ENCODE measurements at places on chromosomes 11 and 22.

DNA sequence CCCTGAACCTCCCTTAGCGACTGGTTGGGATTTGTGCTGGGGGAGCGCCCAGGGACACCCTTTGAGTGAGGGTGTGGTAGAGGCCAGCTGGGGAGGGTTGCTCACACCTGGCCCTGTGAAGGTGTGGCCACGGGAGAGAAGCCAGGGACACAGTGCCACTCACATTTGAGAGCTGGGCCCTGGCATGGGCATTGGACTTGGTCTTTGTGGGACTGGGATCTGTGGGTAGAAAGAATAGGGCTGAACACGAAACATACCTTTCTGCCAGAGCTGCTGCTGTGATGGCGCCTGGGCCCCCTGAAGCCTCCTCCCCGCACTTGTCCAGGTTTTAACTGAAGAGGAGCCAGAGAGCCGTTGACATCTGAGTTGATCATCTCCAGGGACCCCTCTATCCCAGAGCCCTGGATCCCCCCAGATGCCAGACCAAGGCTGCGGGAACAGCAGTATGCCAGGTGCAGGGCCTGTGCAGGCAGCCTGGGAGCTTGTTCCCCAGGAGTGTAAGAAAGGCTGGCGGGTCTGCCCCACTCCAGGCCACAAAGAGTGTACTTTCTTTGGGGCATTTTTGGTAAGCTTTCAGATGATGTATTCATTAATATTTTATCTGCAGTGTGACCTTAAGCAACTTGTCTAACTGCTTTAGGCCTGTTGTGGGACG, 284.1 kb downstream of the TBC1D22A start:
- no peak for DNase-seq

- no peak for DNase-seq
Observed at GRCh38 chr11:33988586-33989370, 62.8 kb upstream of the CAPRIN1 start.

DNA sequence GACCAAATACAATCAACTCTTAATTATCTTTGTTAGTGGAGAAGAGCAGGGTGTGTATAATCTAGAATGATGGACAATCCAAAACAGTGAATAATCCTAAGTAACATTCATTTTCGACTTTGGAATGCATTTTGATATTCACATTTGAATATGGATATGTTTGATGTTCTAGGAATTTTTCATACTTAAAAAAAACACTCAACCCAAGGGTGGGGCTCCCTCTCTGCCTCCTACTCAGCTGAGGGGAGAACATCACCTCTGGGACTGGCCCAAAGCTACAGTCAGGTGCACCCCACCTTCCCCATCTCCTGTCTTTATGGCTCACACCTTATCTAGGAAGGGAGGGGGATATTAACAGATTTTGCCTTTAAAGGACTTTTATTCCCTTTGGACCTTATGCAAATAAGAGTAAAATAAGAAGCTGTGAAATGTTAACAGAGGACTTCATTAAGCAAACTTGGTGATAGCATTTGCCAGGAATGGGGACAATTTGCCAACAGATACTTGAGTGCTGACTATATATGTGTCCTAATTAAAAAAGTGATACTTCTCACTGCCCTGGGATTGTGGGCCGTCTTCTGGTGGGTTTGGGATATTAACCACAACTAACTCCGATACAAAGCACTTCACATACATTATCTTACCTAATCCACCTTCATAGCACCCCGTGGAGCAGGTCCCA, 187.0 kb downstream of the ST3GAL4 start:
- peak; percentile 72 for DNase-seq

DNA sequence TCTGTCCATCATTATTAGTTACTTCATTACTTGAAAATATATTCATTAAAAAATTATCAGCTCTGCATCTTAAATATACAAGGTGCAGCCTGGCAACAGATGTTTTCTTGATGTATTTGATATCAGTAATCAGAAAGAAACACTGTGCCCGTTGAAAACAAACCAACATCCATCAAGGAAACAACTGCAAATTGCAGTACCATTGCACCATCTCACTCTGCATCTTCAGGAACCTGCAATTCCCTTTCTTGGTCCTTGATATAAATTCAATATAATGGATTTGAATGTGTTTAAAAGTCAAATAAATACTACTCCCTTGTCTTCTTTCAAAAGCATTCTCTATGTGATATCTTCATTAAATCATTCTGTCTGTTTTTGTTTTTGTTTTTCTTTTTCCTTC, 1131.2 kb downstream of the FAM181B start:
- no peak for DNase-seq

GRCh38 chr11:124736736-124737135, 3.0 kb upstream of the NRGN start:
- DNase-seq: no peak

DNA sequence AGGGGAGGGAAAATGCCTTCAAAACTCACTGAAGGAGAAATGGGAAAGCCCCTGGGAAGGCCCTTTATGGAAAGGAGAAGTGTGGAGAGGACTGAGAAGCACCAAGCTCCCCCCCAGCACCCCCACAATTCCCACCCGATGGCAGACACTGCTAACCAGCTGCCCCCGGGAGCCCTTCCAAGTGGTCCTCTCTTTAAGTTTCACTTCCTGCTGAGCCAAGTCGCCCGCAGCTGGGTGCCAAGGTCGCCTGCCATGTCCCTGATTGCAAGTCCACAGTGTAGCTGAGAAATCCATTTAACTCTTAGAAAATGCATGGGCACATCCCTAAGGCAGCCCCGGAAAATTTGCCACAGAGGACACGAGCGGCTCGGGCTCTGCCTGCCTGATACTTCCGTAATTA, 68.2 kb downstream of the GALNT18 start:
- no peak for DNase-seq

DNA sequence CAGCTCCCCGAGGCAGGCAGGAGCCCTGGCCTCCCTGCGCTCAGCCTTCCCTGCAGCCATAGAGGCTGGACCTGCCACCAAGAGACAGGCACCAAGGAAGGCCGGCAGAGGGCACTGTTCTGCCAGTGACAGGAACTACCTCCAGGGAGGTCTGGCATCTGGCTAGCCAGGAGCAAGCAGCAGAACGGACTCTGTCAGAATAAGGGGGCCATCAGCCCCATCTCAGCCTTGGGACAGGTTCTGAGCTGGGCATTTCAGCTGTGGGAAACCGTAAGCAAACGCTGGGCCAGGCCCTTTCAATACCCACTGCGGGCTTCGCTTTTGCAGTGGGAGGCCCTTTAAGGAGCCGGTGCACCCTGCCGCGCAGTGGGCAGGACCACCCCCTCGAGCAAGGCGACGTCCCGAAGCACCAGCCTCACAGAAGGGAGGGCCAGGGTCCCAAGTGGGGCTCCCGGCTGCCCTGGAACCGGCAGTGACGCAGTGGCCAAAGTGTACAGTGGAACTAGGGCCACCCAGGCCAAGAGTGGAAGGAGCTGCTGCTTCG, 18.2 kb downstream of the IFT27 start:
- DNase-seq: peak; percentile 73

DNA sequence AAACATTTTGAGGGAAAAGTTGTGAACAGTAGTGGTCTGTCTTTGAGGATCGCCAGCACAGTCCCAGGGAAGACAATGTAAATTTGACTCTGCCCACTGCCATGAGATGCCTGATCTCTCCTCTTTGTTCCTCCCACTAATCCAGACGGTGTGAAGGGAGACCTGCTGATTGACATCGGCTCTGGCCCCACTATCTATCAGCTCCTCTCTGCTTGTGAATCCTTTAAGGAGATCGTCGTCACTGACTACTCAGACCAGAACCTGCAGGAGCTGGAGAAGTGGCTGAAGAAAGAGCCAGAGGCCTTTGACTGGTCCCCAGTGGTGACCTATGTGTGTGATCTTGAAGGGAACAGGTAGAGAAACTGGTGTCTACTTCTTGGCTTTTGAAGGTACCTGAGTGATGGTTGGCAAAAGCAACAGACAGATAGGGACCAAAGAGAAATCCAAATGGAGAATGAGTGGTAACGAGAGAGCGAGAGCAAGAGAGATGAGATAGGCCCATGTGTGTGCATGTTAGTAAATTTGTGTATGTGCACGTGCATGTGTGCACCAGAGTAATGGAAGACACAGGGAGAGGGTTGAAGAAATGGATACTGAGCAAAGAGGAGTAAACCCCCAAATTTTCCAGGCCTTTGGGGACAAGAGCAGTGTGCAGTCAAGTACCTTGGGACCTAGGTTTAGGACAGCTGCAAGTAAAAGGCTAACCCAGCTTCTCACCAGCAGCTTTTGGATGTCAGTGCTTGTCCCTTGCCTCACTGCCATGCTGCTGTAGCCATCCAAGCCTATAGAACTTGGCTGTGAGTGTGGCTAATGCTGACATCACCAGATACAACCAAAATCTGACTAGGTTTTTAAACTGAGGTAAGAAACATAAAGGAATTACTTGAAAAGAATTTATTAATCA, 1.9 kb downstream of the NNMT start:
- DNase-seq: peak; percentile 68

GRCh38 chr11:28384418-28384817, 276.2 kb downstream of the METTL15 start:
- DNase-seq: peak; percentile 99

DNA sequence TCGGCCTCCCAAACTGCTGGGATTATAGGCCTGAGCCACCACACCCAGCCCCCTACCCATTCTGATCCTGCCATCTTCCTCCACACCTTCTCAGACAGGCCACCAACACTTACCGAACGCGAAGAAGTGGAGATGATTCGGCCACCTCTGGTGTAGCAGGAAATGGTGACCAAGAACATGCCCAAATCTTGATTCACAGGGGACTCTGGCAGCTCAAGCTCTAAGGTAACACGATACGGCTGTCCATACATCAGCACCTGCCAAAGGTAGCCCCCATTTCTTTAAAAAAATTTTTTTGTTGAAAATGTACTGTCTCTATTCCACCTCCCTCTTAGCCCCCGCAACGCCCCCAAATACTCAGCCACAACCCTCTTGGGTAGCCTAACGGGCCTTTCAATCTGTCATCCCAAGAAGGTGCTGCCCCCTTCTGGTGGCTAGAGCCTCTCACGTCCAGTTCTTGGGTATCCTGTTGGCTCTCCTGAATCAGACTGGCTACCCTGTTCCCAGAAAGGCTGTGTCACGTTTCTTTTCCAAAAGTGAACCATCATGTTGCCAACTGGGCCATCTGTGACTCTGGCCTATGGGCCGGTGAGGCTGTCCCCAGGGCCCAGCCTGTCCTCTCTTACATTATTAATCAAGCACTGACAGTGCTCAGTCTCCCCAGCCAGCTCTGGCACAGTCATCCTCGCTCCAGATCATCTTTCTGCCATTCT, 5.3 kb upstream of the LRRN4CL start:
- DNase-seq: peak; percentile 85

DNA sequence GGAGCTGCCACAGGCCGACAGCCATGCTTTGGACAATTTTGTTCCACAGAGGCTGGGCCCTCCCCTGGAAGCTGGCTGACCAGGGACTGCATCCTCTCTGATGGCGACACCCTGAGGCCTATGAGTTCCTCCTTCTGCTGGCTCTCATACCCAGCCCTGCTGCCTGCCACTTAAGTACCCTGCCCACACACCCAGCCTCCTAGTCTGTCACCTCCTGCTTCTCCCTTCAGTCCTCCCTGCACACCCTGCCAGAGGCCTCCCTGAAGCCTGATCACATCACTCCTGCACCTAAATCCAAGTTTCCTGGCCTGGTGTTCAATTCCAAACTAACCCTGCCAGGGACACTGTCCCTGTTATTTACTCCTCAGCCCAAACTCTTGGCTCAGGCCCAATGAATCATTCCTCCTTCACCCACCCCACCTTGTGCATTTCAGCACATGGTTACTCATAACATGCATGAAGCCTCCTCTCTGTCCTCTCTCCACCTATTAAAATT, 136.7 kb upstream of the NECTIN1 start:
- DNase-seq: no peak

GRCh38 chr22:37566329-37566837, 6.1 kb downstream of the CDC42EP1 start:
- no peak for DNase-seq

GRCh38 chr22:42933485-42934091, 76.5 kb upstream of the ARFGAP3 start:
- peak; percentile 97 for DNase-seq

GRCh38 chr11:84211896-84212295, 925.7 kb upstream of the CCDC90B start:
- DNase-seq: no peak

DNA sequence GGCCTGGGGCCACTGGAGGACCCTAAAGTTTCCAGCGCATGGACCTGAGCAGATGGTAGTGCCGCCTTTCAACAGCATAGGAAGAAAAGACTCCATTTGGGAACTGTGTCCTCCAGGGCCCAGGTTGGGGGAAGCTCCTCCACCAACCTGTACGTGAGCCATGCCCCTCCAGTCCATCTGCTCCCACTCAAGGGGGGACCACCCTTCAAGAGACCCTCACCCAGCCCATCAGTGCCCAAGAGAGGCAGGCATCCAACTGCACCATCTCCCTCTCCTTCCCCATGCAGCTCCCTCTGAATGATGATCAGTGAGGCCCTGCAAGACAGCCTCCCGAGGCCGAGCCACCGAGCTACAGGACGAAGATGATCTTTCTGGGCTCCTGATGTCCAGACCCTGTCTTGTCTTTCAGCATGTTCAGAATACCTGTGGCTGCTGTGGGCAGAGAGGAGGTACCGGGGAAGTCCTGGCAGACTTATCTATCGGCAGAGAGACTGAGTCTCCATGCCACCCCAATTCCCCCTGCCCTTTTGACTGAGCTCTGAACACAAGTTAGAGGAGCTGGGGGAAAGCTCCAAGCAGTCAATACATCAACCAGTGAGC, 25.0 kb upstream of the JAM3 start:
- no peak for DNase-seq

DNA sequence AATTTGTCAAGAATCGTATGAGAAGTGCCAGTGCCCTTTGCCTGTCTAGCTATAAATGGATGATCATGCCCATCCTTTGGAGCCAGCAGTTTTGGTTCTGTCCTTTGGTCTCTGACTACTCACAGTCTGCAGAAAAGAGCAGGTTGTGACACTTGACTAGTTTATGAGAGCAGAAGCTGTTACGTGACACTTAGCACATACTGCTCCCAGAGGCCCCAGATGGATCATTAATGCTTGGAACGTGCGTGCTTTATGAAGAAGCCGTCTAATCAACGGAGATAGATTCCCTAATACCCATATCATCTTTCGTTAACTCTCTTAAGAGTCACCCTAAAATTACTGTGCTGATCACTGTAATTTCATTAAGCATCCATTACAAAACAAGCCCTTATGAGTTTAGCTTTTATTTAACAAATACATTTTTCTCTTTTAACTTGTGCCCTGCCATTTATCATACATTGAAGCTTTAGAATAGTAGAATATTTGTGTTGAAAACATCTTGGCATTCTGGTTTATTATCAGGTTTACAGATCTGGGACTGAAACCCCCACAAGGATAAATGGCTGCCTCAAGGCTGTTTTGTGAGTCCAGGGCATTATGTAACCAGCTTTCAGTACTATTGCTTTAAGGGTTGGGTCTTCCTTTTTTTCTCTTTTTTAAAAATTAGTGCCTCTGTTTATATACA, 47.0 kb upstream of the ADORA2A start:
- DNase-seq: no peak

DNA sequence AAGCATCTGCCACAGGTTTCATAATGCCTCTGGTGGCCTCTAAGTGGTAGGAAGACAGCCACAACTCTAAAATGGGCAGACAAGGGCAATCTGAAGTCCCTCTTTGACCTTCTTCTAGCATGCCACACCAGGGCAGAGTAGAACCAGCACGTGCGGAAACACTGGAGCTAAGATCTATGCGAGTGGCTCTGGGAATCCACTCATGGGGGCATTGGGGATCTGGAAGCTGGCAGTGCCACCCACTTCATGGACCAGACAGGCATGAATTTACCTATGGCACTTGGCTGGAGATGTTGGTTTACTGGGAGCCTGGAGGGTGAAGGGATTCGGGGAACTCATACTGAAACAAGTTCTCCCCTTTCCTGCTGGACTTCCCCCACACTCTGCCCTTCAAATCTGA, 337.4 kb downstream of the MIAT start:
- no peak for DNase-seq

All from AG10803 (cell line).